ENCODE measurements at places on chromosomes 4 and X.

- DNase-seq: no peak
These were observed 31.4 kb upstream of the ARSH start for GRCh38 chrX:2974961-2975360.

GRCh38 chr4:145580906-145581305, 38.3 kb upstream of the MMAA start:
- no peak for DNase-seq

DNA sequence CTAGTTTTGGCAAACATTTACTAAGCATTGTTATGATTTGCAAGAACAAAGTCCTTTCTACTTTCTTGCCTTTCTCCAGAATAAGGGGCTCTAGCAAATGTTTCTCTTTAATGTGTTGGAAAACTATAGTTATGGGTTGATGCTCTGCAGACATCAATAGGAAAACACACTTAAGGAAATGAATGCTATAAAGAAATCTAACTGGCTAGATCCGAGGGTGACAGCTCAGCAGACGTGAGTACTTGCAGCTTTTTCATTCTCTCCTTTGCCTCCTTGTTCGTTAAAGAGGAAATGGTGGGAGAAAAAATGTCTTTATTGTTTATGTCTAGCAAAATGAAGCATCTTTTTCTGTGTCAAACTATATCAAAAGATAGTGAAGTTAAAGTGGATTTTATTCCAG, 6.3 kb downstream of the GUCY1B1 start:
- DNase-seq: no peak

DNA sequence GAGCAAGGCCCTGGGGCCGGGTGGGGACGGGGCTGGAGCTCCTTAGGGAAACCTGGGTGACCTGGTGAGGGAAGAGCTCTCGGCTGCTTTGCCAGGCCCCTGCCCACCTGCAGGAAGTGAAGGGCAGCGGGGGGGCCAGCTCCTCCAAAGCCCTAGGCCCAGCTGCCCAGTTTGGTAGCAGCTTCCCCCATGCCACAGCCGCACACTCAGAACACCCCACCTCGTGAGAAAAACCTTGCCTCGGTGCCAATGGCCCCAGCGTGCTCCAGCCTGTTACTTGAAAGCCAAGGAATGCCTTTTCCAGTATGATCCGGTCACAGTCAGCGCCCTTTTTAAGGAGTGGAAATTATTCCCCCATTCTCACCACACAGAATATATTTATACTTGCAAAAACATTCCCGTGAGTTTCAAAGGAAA, 38.3 kb downstream of the ACOX3 start:
- no peak for DNase-seq

DNA sequence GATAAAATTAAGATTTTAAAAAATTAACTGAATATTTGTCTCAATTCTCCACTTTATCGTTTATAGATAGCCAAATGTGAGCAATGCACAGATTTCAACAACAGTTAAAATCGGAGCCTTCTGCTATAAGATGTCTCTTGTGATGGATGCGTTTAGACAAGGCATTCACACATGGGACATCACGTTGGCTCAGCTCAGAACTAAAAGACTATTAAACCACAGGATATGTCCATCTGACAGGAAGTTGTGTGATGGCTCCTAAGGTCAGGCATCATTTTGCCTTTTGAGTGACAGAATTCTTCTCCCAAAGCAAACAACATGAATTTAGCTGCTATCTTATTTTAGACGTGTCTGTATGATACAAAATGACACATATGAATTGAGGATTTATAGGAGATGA, 17.3 kb upstream of the VCX3B start:
- DNase-seq: no peak

Data from hematopoietic multipotent progenitor cell treated with erythropoietin and hydrocortisone succinate and interleukin-3 and kit ligand, for 4 days (in vitro differentiated cells).